T-helper 17 cell (primary cell): ENCODE measurements at places on chromosomes 7 and 10. TPM values are rescaled to one million over a fixed set of nuclear protein-coding genes. Genes with fewer than 3 reads are reported as not detected.

Gene AGAP5
- total RNA-seq: 7.7 TPM

Gene EGR2
- 3.1 TPM for total RNA-seq

Gene PTER
- total RNA-seq: 14.0 TPM

GRCh38 chr7:44749992-44750391, 1.3 kb downstream of the ZMIZ2 start:
- no peak for DNase-seq

- DNase-seq: no peak
Observed at GRCh38 chr7:54782829-54783228, 23.8 kb upstream of the SEC61G start.

DNA sequence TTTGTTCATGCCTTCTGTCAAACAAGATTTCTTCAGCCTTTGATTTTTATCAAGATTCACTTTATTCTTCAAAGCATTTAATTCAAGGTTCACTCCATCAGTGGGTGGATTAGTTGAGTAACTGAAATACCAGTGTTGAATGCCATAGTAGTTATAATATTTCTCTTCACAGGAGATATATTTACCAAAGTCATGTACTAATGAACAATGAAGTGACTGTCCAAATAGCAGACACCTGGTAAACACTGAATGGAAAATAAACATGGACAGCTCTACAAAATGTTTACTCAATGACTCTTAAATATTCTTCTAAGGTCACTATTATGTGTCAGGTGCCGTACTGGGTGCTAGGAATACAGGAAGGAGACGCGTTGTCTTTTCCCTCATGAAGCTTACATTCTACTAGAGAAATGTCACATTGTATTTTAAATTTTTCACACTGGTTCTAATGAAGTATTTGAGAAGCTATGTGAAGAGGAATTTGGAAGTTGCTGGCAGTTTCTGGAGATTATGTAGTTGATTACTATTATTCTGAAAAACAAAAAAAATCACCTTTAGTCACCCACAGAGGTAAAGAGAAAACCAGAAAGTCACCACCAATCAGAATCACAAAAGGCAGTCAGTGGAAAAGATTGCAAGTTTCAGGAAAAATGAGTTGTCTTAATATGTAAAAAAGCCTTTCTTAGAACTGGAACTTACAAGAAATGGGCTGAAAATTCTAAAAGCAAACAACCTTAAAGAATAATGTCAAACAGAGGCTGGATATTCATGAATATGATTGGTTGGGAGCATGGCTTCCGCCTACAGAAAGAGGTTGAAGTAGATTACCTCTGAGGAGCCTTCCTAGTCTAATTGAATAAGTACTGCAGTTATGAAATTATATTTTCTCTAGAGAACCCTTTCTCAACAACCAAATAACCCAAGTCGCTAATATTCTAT, 84.5 kb downstream of the RTKN2 start:
- DNase-seq: no peak

DNA sequence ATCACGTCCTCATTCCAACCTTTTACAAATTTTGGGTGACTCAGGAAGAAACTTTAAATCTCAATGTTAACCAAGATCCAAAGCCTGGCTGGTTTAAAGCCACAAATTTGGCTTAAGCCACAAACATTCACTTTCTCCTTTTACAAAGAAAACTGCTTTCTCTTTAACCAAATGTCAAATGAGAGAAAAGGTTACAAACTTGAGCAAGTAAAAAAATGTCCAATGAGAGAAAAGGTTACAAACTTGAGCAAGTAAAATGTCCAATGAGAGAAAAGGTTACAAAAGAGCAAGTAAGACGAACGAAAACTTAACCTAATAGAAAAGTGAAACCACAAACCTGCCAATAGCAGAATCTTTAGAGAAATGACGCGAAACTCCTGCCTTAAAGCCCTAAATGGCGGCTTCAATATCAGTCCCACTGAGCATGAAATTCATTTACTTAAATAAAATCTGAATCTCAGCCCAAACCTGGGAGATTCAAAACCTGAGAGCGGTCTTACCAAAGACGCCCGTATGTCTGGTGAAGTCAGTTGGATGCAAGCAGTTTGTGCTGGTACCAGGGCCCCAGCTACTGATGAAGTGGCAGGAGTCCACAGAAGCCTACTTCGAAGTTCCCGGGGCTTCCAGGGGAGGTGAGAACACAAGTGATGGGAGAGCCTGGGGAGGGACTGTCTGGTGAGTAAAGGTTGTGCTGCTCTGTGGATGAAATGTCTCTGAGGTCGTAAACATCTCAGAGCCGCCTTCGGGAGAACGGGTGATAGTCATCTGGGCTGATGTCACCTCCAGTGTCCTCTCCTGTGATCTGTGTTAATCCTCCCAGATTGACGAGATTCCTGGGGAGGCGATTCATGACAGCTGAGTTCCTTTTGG, 74.6 kb downstream of the PAXIP1 start:
- no peak for DNase-seq

GRCh38 chr10:71868192-71868697, 17.2 kb upstream of the PSAP start:
- DNase-seq: no peak

GRCh38 chr7:50782375-50783208, at the start of gene GRB10:
GRB10 (minus strand) TSS chr7:50782896; CDS start chr7:50732322, 50,574 bp downstream.
- no peak for DNase-seq

GRCh38 chr10:99525897-99526296, 6.8 kb upstream of the NKX2-3 start:
- no peak for DNase-seq

- no peak for DNase-seq
Observed at GRCh38 chr10:664301-664700, 25.2 kb downstream of the DIP2C start.
